HFF-Myc (cell line): ENCODE measurements at places on chromosomes 3 and 15.

- no peak for DNase-seq
These were observed 12.6 kb upstream of the ZBTB47 start for GRCh38 chr3:42640771-42641370.

DNA sequence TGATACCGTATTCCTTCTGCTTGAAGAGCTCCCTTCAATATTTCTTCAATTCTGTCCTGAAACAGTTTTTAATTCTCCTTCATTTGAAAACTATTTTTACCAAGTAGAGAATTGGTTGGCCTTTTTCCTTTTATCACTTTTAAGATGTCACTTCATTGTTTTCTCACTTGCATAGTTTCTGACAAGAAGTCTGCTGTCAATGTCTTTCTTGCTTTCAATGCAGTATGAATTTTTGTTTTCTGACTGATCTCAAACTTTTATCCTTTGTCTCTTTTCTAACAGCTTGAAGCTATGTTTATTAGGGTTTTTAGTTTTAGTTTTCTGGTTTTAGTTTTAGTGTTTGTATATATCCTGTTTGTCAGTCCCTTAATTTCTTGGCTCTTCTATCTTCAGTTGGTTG lies 364.8 kb upstream of the TPRG1 start:
- DNase-seq = no peak

DNA sequence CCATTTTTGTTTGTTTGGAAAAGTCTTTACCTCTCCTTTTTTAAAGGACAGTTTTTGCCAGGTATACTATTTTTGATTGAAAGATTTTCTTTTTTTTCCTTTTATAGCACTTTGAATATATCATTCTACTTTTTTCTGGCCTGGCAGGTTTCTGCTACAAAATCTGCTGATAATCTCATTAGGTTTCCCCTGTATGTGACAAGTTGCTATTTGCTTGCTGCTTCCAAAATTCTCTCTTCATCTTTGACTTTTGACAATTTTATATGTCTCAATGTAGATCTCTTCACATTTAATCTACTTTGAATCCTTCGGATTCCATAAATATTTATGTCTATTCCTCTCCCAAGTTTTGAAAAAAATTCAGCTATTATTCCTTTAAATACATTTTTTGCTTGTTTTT lies 838.5 kb downstream of the IGSF11 start:
- DNase-seq = no peak

- DNase-seq = no peak
These were observed 37.9 kb downstream of the ANKDD1A start for GRCh38 chr15:64949383-64950186.

DNA sequence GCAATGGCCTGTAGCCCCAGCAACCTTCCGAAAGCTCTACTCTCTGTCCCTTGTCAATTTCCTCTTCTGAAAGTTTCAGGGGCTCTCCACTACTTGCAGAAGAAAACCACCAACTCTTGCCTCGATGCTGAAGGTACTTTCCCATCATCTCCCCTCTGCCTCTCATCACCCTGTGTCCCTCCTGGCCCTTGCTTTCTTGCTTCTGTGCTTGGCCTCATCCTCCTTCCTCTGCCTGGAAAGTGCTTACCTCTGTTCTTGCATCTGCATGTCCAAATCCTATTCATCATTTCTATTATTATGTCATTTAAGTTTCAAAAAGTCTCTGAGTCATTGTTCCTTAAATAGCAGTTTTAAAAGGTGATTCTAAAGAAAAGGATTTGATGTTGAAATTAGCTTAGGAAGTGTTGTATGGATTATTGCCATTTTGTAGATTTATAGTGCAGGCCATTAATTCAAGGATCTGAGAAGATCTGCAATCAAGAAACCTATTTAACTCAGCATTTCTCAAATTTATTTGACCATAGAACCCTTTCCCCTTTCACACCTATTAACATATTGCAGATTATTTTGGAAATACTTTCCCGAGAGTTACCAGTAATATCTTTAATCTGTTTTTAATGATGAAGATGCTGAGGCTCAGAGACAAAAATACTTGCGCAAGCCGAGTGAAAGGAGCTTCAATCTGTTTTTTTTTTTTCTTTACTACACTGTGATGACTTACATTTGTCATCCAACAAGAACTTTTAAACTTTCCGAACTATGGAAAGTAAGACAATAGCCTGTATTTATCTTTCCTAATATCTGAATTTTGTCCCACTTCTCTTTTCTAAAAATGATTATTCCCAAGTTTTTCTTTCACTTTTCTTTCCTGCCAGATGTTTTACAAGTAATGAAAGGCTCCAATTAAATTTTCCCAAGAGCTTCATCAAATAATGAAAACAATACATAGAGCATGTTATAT lies 22.3 kb upstream of the CFAP161 start:
- no peak for DNase-seq

DNA sequence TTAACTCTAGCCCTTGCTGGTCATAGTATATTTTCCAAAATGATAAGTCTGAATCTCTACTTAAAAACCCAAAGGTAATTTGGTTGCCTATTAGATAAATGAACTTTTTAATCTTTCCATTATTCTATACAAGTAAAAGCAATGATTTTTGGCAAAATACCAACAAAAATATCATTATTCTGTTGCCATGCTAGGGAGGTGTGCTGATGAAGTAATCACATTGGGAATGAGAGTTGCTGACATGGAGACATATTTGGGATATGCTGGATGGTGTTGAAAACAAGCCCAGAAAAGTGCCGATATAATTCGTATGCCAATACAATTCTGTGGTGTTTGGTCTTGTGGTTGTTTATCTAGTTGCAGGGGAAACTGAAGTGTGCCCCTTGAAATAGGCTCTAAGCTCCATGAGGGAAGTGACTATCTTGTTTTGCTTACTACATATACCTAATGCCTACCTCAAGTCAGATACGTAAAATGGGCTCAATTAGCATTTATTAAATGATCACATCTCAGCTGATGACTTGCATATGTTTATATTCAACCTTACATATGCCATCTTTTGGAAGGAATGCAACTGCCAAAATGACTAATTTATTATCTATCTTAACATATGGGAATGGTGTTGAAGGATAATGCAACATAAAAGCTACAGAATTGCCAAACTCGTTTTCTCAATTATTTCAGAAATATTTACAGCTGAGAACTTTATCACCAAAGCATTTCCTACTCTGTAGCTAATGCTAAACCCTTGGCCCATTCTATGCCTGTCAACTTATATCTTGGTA lies 5.8 kb downstream of the TOPBP1 start:
- DNase-seq = no peak

- DNase-seq = no peak
These were observed 168.8 kb upstream of the TLE3 start for GRCh38 chr15:70266412-70267121.

DNA sequence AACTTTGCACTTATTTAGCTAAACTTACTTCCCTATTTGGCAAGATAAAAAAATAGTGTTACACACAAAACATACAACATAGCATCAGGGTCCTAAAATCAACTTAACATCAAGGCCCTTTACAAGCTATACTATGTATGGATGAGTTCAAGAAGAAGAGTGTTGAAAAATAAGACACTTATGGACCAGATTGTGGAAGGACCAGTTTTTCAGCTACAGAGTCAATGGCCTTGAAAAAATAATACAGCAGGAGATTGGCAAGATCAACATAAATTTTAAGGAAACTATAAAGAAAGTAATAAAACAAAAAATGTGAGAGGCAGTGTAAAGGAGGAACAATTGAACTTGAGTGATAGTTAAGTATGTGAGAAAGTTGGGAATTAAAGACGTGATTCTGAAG lies 66.3 kb upstream of the BBX start:
- no peak for DNase-seq

- DNase-seq = no peak
These were observed 9.5 kb downstream of the RPS17 start for GRCh38 chr15:82530606-82531379.

- no peak for DNase-seq
These were observed 13.3 kb upstream of the MINAR1 start for GRCh38 chr15:79418693-79419279.

- no peak for DNase-seq
These were observed 29.2 kb downstream of the SLC6A11 start for GRCh38 chr3:10845001-10845761.

GRCh38 chr3:124413989-124414598 lies 316.2 kb upstream of the UMPS start:
- no peak for DNase-seq

- DNase-seq = no peak
These were observed 76.2 kb downstream of the MB21D2 start for GRCh38 chr3:192841428-192841827.

DNA sequence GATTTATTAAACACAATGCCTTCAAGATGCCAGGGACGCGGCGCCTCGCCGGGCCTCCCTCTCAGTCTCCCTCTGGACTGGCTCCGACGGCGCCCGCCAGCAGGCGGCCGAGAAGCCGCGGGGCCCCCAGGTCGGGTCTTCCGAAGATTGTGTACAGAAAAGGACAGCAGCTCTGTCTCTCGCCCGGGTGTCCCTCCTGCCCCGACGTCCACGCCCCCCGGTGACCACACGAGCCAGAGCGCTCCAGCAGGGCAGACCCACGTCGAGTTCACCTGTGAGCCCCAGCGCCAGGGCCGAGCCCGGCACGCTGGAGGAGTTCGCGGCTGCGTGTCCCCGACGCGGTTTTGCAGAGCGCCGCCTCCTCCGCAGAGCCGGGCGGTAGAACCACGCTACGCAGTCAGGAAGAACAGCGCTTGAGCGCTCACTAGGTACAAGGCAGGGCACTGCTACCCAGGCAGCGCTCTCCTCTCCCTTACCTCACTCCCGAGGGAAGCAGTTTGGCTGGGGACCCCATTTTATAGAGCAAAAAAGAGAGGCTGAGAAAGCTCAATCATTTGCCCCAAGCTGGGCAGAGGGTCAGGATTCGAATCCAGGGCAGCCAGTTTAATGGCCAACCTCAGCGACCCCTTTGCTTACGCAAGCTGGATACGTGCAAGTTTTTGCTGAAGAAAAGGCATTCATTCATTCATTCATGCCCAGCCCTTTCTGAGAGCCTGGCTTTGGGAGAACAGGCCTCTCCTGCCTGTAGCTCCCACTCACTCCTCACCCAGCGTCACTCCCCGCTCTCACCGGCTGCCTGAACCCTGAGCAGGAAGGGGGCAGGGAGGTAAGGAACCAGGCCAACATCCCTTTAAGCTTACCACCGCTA lies 3.0 kb upstream of the TLE3 start:
- DNase-seq = no peak

- no peak for DNase-seq
These were observed 169.3 kb downstream of the ADAMTS9 start for GRCh38 chr3:64518496-64518895.

- no peak for DNase-seq
These were observed 12.8 kb upstream of the KLHL40 start for GRCh38 chr3:42672515-42672914.

- DNase-seq = peak; percentile 46
These were observed 91.1 kb upstream of the RNF7 start for GRCh38 chr3:141646760-141647561.

DNA sequence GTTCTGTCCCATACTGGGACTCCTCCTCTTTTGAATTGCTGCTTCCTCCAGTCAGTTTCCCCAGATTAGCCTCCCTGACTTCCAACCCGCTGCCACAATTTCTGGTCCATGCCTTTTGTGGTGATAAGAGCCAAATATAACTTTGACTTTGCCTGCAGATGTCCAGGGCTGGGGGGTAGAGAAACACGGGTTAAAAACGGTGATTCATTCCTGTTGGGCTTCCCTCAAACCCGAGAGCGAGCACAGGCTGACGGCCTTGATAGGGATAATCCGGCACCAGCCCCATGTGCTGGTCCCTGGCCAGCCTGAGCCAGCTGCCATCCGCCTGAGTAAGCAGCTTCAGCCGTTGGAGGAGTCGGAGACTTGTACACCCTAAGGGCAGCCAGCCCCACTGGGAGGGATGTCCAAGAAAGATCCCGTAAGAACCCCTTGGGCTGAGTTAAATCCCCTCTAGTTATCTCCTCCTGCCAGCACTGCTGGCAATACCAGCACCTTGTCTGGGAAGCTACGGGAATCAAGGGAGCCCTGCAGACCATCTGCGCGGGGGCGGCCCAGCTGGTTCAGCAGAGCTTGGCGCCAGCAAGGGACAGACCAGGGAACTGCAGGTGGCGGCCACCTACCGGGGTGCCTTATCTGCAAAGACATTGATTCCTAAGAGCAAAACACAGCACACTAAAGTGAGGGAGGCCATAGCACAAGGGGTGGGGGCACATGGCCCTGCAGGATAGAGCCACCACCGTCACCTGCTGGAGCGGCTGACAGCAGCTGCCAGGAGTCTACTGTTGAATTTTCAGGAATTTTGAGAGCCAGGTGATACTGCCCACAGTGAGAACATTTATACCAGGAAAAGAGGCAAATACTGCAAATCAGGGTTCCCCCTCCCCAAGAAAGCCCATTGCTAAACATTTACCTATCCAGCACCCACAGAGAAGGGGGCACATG lies 18.1 kb downstream of the CSPG4 start:
- DNase-seq = peak; percentile 92

- DNase-seq = peak; percentile 52
These were observed 24.5 kb downstream of the IQGAP1 start for GRCh38 chr15:90412356-90413194.

DNA sequence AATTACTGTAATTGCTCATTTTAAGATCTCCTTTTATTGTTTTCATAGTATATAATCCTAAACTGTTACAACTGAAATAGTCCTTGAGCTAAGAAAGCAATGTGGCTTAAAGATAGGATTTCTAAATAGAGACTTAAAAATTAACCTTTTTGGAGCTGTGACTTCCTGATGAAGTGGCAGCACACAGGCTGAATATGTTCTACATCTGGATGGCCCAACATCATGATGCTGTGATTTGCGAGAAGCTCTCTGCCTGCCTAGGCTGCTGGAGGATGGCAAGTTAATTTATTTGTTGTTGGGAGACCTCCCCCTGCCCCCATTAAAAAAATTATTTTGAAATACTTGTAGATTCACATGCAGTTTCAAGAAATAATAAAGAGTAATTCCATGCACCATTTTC lies 134.5 kb downstream of the IGF1R start:
- no peak for DNase-seq

GRCh38 chr15:36805278-36805677 lies 225.9 kb downstream of the CDIN1 start:
- DNase-seq = no peak

GRCh38 chr3:145817870-145818483 lies 343.0 kb downstream of the PLOD2 start:
- DNase-seq = no peak

DNA sequence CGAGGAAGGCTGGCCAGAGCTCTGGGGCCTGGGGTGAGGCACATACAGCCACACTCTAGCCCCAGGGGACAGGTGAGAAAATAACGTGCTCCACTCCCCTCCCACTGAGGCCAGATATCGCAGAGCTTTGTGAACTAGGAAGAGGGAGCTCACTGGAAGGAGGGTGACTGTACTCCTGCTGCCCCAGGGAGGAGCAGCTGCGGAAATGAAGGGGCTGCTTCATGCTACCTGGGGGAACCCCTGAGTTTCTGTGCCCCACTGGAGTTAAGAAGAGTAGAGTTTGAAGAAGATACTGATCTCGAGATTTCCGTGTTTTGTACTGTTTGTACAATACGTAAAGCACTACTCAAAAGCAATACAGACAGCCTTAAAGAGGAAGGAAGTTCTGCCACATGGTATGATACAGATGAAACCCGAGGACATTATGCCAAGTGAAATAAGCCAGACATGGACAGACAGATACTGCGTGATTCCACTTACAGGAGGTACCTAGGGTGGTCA lies 44.6 kb downstream of the CMTM6 start:
- DNase-seq = no peak

- DNase-seq = no peak
These were observed 103.9 kb upstream of the CHD2 start for GRCh38 chr15:92796161-92796611.

GRCh38 chr3:126867863-126868200 lies 115.1 kb upstream of the PLXNA1 start:
- no peak for DNase-seq
